Stimulated activated CD4-positive, alpha-beta T cell treated with anti-CD3 and anti-CD28 coated beads, TNF-alpha, amount 100 ng/mL, for 48 hours (primary cell): ENCODE measurements at places on chromosomes 5 and 9.

GRCh38 chr9:110148384-110148783 lies 59.6 kb downstream of the C9orf152 start:
- DNase-seq, result peak; percentile 66

- no peak for DNase-seq
Measured at GRCh38 chr9:94911211-94911610, 184.7 kb downstream of the AOPEP start.

- DNase-seq, result no peak
Measured at GRCh38 chr9:34651321-34651720, 664 bp upstream of the IL11RA start.

DNA sequence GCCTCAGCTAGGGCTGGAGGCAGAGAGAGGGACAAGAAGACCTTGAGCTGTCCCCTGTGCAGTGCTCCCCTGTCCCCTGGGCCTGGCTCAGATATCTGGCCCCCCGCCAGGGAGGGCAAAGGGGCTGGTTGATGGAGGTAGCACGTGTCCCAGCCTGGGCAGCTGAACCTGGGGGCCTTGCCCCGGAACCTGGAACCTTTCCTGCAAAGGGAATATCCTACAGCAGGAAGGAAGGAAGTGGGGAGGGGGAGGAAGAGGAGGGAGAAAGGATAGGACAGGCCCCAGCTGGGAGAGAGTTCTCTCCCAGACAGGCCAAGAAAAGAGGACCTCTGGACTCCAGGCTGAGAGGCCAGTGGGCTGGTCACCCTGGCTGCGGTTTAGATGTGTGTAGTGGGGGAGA lies 27.6 kb upstream of the PSD2 start:
- no peak for DNase-seq

DNA sequence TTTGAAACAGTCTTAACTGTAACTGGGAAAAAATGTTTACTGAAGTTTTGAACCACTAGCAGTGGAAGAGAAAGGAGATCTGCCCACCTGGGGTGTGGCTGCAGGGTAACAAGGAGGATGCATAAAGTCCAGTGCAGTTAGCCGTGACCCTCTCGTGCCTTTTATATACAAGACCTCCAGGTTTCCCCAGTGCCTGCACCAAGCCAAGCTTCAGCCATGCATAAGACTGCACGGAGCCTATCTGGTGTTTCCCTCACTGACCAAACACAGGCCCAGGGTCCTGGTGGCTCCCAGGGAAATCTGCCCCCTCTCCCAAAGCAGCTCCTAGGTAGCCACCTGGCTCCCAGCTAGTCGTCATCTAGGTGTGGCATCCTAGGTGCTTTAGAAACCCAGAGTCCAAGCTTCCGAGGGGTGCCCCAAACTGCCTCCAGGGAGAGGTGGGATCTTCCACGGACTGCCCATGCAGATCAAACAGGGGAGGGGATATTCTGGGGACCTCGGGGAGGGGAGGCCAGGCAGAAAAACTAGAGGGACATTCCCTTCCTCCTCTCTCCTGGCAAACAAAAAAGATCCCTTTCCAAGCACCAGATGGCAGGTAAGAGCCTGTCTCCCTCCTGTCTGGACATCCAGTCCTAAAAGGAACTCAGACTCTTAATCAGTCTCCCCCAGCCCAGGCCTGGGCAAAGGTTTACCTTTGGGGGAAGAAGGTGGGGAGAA lies 2.7 kb downstream of the SHB start:
- DNase-seq, result no peak

DNA sequence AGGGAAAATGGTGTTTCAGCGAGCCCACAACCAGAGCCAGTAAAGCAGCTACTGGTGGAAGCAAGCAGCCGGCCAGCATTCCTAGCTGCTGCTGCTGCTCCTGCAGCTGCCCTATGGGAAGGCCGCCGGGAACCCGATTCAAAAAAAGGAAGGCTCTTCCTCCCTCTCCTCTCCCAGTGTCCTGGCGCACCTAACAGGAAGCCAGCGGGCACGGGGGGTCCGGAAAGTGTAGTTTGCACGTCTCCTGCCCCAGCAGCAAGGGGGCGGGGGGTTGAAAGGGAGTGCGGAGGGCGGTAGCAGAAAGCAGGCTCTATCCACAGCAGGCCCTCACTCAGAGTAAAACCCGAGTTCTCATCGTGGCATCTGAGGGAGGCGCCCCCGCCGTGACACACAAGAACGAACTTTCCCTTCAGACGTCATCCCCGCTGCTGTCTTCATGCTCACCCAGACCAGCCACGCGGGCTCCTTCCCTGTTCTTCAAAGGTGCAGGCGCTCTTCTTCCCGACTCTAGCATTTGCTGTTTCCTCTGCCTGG lies 16.5 kb downstream of the GRXCR2 start:
- DNase-seq, result peak; percentile 22

DNA sequence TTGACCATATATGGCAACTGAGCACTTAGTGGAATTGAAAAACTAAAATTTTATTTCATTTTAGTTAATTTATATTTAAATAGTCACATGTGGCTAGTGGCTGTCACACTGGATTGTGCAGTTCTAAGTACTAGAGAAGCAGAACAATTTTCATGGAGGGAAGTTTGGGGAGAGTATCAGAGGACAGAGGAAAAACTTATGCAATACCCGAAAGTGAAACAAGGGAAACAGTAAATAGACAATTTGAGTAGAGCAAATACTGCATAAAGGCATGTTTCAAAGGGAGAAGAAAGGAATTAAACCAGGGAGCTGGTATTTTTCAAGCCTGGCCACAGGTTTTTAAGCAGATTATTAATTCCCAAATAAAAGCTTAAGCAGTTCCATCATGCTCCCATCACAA lies 590.5 kb upstream of the RORB start:
- no peak for DNase-seq

GRCh38 chr5:27818888-27819287 lies 780.5 kb upstream of the CDH9 start:
- DNase-seq, result no peak
